ENCODE measurements at places on chromosomes 3 and 15.

GRCh38 chr15:78434134-78434533 is 3.9 kb upstream of the IREB2 start:
- no peak for DNase-seq

- DNase-seq, result no peak
Measured at GRCh38 chr3:14549256-14549919, 9.2 kb upstream of the GRIP2 start.

DNA sequence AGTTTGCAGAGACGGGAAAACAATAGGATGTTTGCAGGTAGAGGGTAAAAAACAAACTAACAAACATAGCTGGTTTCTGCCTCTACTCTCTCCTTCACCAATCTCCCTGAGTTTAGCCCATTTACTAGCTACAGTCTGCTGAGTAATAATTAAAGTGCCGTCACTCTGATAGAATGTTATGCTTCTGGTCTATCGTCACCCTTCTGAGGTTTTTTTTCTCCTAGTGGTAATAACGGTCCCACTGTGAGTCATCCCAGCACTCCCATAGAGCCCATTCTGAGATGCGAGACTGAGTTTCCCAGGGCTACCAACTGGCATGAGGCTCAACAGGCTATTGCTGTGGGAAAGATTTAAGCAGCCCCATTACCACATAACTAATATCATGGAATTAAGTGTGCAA is 56.4 kb downstream of the PLAAT1 start:
- DNase-seq, result no peak

DNA sequence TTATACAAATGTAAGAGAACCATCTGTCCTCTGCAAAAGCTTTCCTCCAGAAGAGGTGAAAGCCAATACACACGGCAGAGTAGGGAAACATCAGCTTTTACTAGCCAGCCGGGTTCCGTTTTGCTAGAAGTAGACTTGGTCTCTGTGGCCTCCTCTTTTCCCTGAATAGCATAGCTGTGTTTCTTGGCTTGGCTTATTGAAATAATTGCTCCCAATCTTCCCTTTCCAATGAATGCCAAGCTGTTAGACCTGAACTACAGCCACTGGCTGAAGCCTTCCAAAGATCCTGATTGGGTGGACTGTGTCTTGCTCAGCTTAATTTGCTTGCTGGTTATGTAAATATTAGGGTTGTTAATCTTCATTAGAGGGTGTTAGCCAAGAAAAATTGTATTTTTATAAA is 157.8 kb upstream of the ROPN1 start:
- DNase-seq, result no peak

DNA sequence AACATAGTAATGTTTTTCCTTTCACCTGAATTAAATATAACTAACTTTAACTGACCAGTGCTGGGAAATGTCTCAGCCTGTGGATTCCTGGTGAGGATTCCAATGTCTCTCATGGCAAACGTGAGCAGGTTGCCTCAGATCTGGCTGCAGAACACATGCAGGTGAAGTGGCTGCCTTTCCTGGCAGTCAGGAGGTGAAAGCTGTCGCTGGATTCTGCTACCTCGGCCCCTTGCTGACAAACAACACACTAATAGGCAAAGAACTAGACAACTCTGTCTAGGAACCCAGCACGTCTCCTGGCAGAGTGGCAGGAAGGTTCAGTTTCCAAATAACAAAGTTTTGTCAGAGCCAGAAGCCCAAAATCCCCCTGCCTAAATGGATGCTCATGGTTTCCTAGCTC is 400.8 kb upstream of the PPP2R3A start:
- DNase-seq, result no peak

DNA sequence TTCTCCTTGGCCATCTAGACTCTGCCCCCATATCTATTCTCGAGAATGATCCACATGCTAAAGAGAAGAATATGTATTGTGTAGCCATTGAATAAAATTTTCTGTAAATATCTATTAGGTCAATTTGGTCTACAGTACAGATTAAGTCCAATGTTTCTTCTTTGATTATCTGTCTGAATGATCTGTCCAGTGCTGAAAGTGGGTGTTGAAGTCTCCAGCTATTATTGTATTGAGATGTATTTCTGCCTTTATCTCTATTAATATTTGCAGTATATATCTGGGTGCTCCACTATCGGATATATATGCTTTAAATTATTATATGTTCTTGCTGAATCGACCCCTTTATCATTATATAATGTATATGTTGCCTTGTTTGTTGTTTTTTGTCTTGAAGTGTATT is 384.9 kb upstream of the ROBO1 start:
- no peak for DNase-seq

- no peak for DNase-seq
Measured at GRCh38 chr3:104960579-104960978, 406.1 kb upstream of the ALCAM start.

GRCh38 chr15:74809242-74809641 is 3.4 kb upstream of the LMAN1L start:
- DNase-seq, result no peak

DNA sequence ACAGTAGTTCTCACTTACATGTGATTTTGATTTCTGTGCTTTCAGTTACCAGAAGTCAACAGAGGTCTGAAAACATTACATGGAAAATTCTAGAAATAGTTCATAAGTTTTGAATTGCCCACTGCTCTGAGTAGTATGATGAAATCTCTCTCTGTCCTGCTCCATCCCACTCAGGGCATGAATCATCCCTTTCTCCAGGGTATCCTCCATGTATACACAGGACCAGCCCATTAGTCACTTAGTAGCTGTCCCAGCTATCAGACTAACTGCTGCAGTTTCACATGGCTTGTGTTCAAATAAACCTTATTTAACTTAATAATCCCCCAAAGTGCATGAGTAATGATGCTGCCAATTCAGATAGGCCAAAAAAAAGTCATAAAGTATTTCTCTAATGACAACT is 38.6 kb downstream of the EPHA3 start:
- no peak for DNase-seq

- no peak for DNase-seq
Measured at GRCh38 chr3:142910280-142910679, 21.4 kb upstream of the PCOLCE2 start.

- DNase-seq, result no peak
Measured at GRCh38 chr3:126063358-126063965, 20.5 kb downstream of the SLC41A3 start.

GRCh38 chr3:134651347-134652041 is 672 bp upstream of the KY start:
- no peak for DNase-seq

DNA sequence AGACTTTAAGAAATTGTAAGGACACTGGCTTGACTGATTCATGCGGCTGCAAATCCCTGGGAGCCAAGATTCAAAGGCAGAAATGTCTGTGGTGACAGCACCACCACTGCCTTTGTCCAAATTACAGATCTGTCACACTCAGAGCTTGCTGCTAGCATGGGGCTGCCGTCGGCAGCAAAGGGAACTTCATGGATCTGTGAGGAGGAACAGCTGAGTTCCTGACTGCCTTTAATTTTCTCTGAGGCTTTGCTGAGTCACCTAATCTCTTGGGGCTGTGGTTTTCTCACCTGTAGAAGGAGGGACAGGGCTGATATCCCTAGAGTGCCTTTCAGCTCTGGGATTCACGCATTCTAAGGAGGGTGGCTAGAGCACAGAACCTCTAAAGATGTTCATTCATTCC is 4.1 kb upstream of the PAK6 start:
- no peak for DNase-seq

GRCh38 chr15:80674245-80674614 is 20.9 kb upstream of the ABHD17C start:
- no peak for DNase-seq

DNA sequence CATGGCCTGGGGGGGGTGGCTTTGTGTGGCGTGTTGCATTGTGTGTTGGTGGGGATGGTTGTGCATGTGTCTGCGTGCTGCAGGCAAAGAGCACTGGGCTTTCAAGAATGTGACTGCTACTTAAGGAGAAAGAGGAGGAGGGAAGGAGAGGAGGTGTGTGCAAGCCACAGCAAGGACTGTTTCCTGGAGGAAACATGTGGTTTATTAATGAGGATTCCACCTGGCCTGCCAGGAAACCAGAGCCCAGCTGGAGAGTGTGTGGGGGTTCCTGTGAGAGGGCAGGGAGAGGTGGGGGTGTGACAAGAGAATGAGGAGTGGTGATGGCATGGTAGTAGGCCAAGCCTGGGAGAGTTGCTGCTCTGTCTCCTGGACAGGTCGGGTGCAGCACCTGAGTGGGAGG is 258.1 kb upstream of the ROPN1 start:
- no peak for DNase-seq

- DNase-seq, result no peak
Measured at GRCh38 chr15:39285071-39285470, 295.8 kb upstream of the THBS1 start.

DNA sequence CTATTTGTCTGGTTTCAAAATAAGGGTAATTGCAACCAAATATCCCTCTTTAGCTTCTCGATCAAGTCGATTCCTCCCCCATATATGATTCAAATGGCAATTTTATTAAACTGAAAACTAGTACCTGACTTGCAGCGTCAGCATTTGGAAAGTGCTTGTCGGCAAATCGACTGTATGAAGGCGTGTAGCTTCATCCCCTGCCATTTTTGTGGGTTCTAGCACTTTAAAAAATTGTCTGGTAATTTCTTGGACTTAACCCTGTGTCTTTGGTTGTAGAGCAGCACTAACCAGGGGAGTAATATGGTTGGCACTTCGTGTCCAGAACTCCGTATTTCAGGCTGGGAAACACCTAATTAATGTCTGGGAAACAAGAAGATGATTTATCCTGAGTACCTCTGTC is 573 bp downstream of the MME start:
- no peak for DNase-seq

GRCh38 chr3:105527949-105528348 is 161.2 kb downstream of the ALCAM start:
- peak; percentile 31 for DNase-seq

- no peak for DNase-seq
Measured at GRCh38 chr15:71934446-71934845, 124.1 kb downstream of the NR2E3 start.

GRCh38 chr15:90609242-90610180 is 79.8 kb downstream of the CRTC3 start:
- no peak for DNase-seq

GRCh38 chr15:78997981-78998499 is 53.2 kb upstream of the CTSH start:
- DNase-seq, result no peak

- no peak for DNase-seq
Measured at GRCh38 chr3:183560607-183561006, 5.1 kb upstream of the KLHL6 start.

GRCh38 chr3:46029953-46030543 is 2.8 kb upstream of the XCR1 start:
- DNase-seq, result no peak

DNA sequence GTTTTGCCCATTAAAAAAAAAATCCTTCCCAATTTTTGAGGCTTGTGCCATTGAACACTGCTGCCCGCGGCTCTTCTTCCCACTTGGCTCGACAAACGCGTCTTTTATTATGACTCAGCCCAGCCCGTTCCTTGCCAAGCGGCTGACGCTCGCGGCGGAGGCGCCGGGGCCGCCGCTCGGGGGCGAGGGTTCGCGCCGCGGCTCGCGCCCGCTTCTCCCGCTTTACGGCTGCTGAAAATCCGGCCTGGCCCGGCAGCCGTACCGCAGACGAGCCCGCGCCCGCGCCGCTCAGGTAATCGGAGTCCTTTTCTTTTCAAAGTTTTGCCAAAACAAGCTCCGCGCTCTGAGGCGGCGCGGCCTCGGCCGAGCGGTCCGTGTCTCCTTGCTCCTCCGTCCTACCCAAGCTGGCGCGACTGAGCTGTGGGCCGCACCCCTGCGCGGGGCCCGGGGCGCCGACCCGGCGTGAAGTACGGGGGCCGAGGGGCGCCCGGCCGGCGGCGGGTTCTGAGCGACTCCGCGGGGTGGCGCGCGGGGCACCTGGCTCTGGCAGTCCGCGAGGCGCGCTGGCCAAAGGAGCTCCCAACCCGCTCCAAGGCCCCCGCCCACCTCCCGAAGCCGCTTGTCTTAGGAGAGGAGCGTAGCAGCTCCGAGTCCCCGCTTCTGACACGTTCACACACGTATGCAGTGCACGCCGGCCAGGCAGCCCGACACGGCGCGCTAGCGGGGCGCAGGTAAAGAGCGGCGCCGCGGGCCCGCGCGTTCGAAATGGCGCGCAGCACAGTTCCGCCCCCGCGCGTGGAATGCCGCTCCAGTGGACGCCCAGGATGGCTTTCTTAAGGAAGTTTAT is 418.2 kb upstream of the NAALADL2 start:
- DNase-seq, result peak; percentile 65

DNA sequence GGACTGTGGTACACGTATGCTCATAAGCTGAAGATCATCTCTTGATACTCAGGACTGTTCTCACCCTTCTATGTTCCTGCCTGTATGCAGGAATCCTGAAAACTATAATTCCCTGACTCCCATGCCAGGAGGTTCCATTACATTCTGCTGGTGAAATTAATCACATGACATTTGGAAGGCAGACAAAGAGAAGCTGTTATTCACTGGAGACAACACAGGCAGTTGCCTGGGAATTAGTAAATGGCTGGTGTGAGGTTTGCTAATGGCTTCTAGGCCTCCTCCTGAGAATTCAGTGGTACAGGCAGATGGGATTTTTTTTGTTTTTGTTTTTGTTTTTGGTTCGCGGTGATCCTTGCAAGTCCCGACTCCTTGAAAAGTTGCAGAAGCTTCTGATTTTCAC is 91.4 kb downstream of the CTNNB1 start:
- no peak for DNase-seq

DNA sequence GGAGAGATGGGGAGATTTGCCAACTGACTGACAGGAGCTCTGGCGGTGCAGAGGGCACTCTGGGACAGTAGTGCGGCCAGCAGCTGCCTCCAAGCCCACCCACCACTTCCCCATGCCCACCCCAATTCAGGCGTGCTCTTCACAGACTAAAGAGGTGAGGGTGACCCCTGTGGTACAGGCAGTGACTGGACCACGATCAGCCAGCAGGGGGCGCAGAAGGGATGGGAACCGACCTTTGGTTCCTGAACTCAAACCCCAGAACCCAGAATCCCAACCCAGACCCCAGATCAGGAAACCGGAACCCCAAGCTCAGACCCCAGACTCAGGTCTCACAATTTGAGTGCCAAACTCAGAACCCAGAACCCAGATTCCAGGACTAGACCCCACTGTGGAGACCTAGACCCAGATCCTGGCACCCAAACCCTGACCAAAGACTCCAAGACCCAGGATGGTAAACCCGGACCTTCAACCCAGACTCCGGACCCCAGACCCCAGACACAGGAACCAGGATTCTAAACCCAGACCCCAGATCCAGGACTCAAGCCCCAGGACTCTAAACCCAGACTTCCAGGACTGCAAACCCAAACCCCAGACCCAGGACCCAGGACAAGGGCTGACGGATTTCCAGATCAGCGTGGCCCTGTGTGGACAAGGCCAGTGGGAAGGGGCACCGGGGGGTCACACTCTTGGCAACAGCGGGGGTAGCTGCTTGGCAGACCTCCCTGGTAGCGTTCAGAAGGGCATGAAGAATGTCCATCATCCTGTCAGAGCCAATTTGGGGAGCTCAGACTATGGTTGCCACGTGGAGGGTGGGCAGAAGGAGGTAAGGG is 3.7 kb upstream of the MYL3 start:
- peak; percentile 75 for DNase-seq

DNA sequence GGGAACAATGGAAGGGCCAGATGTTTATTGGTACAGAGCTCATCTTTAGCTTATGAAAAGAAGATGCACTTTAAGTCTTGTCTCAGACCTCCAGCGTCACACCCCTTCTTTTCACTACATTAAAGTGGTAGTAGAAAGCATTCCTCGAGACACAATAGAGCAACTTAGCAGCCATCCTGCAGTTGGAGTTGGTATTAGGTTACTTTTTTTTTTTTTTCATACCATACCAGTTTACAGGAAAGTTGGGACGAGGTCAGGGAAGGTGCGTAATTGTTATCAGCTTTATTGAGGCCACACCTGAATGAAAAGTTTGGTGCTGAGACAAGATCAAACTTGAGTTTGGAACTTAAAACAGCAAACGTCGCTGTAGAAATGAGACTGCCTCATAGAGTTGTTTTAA is 203.8 kb downstream of the SOX2 start:
- DNase-seq, result no peak
